ENCODE measurements at places on chromosomes 12 and 14.
A peak's percentile ranks its signal among the peaks of the same experiment; 100 is the strongest.

DNA sequence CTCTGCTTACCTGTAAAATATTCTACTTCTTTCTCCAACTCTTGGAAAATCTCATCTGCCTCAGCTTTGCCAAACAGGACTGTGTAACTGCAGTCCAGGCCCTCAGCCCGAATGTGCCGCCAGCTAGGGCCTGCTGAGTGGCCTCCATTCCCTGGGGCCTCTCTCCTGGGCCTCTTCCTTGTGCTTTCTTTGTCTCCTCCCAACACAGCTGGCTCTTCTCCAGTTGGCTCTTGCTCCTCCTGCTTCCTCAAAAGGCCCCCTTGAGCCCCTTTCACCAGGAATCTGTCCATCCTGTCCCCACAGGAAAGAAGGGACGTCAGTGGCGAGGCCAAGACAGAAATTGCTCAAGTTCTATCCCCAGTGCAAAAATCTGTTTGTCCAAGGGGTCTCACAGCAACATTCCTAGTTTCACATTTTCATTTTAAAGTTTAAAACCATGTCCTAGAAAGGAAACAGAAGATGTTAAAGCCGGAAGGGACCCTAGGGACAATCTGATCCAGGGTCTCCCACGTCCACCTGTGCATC lies 713 bp downstream of the ALKBH2 start:
- no peak for DNase-seq

GRCh38 chr14:37583358-37584210 lies 11.5 kb downstream of the FOXA1 start:
- DNase-seq = no peak

GRCh38 chr14:23568600-23569331 lies 1.2 kb upstream of the AP1G2 start:
- DNase-seq = no peak

- peak; percentile 6 for DNase-seq
Observed at GRCh38 chr12:104964167-104964855, 6.2 kb upstream of the SLC41A2 start.

- no peak for DNase-seq
Observed at GRCh38 chr14:63713764-63714163, 14.1 kb downstream of the SGPP1 start.
